CD4-positive, alpha-beta T cell treated with Interleukin-6 at 100 ng/mL for 8 hours (primary cell): ENCODE measurements at places on chromosomes 3 and 15.

- peak; percentile 48 for DNase-seq
These were observed 35.9 kb downstream of the HMCES start for GRCh38 chr3:129314386-129315222.

DNA sequence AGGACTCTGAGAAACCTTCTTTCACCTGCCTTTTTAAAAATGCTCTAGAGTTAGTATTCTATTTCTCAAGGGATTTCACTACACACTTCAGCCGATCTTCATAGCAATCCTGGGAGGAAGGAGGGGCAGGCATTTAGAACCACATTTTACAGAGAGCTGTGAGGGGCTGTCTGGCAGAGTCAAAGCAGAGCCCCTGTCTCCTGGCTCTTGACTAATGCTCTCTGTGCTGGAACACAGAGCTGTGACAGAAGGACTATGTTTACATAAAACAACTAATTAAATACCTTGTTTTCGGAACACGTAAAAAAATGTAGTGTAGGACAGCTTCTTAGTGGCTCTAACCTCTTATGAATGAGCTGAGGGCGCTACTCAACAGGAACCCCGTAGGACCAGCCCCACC is 7.6 kb upstream of the SPTBN5 start:
- DNase-seq, result no peak

GRCh38 chr3:38992117-38992760 is 59.5 kb downstream of the SCN11A start:
- DNase-seq, result no peak

DNA sequence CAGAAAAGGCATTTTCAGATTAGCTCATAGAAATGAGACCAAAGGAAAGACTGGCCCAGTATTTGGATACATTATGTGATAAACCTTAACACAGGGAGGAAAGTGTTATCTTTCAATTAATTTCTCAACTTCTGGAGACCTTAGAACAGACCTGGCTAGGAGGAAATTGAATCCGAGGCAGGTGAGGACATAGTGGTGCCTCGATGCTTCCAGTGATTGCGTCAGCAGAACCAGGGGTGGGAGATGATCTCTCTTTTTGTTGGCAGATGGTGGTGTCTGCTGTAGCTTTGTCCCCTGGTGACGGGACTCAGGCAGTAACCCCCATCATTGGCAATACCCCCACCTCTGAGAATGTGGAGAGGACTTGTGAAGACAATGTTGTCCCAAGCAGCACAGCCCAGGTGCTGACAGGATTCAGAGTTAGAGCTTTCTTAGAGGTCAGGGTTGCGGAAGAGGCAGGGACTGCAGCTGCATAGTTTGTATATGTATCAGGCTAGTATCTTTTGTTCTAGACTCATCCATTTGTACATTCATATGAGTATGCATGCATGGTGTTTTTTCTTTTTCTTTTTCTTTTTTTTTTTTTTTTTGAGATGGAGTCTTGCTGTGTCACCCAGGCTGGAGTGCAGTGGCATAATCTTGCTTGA is 27.9 kb upstream of the MUC20 start:
- no peak for DNase-seq

DNA sequence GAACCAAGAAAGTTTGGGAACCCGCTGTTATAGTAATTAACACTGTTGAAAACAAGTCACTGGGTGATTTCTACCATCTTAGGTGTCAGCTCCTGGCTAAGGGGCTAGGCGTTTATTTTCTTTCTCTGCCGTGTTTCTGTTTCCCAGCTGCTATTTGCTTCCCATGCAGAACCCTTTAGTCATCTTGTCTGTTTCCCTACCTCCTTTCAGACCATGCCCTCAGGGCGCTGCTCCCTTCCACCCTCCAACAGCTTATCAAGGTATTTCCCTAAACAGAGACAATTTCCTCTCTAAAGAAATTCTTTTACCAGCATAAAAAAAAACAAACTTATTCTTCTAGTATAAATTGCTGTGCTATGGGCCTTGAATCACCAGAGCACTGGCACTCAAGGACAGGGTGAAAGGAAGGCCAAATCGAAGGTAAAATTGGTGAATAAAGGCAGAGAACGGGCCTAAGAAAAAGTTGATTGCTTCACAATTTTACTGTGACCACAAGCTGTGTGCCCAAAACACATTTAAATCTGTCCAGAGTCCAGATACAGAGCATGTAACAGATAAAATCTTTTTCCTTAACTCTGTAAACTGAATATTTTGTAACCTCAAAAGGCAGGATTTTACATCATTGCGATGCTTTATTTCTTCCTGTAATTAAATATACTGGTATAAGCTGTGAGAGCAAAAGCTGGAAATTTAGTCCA is 319.2 kb downstream of the ZNF621 start:
- DNase-seq, result no peak

GRCh38 chr15:85003593-85004312 is 22.1 kb downstream of the PDE8A start:
- DNase-seq, result no peak

- DNase-seq, result no peak
These were observed 285.7 kb upstream of the MME start for GRCh38 chr3:154794391-154794790.

DNA sequence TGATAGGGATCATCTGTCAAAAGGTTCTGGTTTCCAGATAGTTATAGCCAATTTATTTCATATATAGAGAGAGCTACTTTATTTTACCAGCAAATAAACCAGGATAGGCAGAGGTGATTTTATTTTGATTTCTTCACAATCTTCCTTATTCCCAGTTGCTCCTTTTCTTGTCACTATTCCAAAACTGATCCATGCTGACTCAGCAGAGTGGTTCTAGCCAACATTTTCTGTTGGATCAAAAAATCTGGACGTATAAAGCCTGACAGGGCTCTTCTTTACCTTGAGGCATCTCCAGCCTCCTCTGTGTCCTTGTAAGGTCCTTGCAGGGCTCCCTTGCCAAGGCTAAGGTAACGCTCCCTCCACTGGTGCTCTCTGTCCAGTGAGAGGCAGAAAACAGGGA is 15.8 kb downstream of the HDC start:
- no peak for DNase-seq

GRCh38 chr3:68162644-68163043 is 508.2 kb upstream of the SUCLG2 start:
- no peak for DNase-seq

GRCh38 chr15:47586653-47587224 is 130.6 kb upstream of the SEMA6D start:
- DNase-seq, result no peak

- DNase-seq, result no peak
These were observed 6.6 kb upstream of the MAGEF1 start for GRCh38 chr3:184718431-184718830.

GRCh38 chr15:29656636-29657475 is 165.4 kb downstream of the TJP1 start:
- DNase-seq, result no peak
